ENCODE measurements at places on chromosomes 1 and 21. TPM values are rescaled to one million over a fixed set of nuclear protein-coding genes. Genes with fewer than 3 reads are reported as not detected.

- H3K4me3 ChIP-seq = no peak overlapping the region
- no peaks in the 10 kb centered on the region for H3K36me3 ChIP-seq
- no peak overlapping the region for H3K27ac ChIP-seq
- peaks cover 19% of the 10 kb centered on the region for H3K27me3 ChIP-seq
- DNase-seq = no peak
- H3K4me1 ChIP-seq = no peaks in the 10 kb centered on the region
Observed at GRCh38 chr1:7089497-7089896, 304.2 kb downstream of the CAMTA1 start.

- DNase-seq = no peak
- H3K4me1 ChIP-seq = peaks cover 18% of the 10 kb centered on the region
- H3K27ac ChIP-seq = no peak overlapping the region
- no peaks in the 10 kb centered on the region for H3K27me3 ChIP-seq
Observed at GRCh38 chr1:64624808-64625207, 120.1 kb upstream of the RAVER2 start.

GRCh38 chr1:3266870-3267549, 187.5 kb upstream of the ARHGEF16 start:
- no peak overlapping the region for H3K4me3 ChIP-seq
- H3K36me3 ChIP-seq = no peaks in the 10 kb centered on the region
- H3K27me3 ChIP-seq = peaks cover 48% of the 10 kb centered on the region

DNA sequence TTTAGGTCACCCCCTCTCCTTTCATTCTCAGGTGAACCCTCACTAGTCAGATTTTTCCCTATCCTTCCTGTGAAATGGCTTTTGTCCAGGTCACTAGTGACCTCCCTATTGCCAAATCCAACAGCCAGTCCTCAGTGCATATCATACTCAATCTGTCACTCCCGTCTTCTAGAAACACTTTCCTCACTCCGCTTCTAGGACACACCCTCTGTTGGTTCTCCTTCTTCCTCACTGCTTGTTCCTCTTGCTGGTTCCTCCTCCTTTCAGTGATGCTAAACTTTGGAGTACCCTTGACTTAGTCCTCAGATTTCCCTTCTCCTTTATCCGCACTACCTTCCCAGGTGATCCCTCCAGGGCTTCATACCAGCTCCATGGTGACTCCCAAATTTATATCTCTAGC, 94.3 kb downstream of the RNF220 start:
- peaks cover 24% of the 10 kb centered on the region for H3K27me3 ChIP-seq
- DNase-seq = no peak
- no peaks in the 10 kb centered on the region for H3K36me3 ChIP-seq
- no peak overlapping the region for H3K4me3 ChIP-seq

DNA sequence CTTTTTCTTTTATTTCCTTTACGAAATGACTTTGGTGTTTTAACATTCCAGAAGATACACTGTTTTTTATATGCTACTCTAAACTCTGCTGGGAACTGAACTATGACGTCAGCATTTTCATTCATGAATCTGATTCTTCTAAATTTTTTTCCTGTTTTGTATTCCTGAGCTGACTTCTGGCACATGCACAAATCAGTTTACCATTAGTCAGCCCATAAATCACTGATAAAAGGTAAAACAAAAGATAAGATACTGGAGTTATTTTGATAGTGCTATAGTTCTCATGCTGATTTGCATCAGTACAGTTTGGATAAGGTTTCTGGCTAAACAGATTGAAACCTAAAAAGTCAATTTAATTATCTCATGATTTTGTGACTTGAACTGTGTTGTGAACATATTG, 10.4 kb downstream of the CAMTA1 start:
- no peaks in the 10 kb centered on the region for H3K36me3 ChIP-seq
- no peak overlapping the region for H3K27ac ChIP-seq
- no peaks in the 10 kb centered on the region for H3K27me3 ChIP-seq
- H3K4me3 ChIP-seq = no peak overlapping the region

DNA sequence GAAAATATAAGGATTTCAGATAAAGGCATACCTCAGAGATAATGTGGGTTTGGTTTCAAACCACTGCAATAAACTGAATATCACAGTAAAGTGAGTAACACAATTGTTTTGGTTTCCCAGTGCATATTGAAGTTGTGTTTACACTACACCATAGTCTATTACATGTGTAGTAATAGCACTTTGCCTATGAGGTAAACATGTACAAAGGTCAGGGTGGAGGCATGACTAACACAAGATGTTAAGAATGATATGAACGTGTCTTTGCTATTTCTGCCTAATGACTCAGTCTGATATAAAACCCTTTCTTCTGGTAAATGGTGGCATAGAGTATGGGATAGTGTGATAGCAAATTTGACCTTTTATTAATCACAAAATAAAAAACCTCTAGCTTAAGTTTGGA, 621.5 kb upstream of the ADGRL2 start:
- H3K4me3 ChIP-seq = no peak overlapping the region
- peaks cover 5% of the 10 kb centered on the region for H3K36me3 ChIP-seq
- H3K4me1 ChIP-seq = no peaks in the 10 kb centered on the region

DNA sequence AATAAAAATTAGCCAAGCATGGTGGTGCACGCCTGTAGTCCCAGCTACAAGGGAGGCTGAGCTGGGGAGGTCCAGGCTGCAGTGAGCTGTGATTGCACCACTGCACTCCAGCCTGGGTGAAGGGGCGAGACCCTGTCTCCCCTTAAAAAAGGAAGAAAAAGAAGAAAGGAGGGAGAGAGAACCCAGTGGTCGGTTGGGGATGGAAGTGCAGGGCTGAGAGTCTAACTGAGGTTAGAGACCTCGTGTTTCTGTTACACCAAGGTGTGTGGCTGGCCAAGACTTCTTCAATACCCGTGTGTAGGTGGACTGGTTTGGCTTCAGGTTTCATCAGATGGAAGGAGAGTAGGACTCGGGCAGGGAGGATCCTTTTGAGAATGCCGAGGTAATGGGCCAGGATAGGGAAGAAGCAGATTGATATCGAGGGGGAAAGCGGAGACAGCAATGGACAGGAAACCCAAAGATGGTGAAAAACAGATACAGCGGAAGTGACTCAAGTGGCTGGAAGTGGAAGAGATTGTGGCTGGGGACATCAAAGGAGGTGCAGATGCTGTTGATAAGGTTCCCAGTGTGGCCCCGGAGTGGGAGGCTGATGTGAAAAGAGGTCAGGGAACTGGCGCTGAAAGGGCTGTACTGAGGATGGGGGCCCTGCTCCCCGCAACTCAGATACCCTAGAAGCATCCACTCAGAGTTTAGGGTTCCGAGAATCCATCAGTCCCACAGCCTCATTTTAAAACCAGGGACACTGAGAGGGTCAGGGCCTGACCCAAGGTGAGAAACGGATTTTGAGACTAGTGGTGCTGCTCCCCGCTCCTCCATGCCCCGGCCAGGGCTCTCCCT, 681 bp upstream of the UBXN10 start:
- peaks cover 24% of the 10 kb centered on the region for H3K27me3 ChIP-seq
- H3K4me1 ChIP-seq = peaks cover 12% of the 10 kb centered on the region
- DNase-seq = no peak
- peak overlapping the region; percentile 35 for H3K27ac ChIP-seq

DNA sequence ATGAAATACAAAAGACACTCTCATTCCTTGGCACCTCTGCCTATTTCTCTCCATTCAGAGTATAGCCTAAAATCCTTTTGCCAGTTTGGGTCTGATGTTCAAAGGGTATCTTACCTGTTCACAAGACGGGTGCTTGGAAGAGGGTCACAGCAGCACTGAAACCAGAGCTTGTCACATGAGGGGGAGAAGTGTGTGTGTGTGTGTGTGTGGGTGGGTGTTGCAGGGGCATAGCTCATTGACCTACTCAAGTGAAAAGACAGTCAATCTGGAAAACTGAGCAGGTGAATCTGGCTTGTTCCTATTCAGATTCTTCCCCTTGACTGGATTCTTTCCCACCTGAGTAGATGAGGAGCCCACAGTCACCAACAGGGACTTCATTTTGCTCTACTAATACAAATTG, 63.9 kb downstream of the KCTD3 start:
- H3K27me3 ChIP-seq = no peaks in the 10 kb centered on the region
- H3K4me1 ChIP-seq = no peaks in the 10 kb centered on the region
- no peak for DNase-seq

DNA sequence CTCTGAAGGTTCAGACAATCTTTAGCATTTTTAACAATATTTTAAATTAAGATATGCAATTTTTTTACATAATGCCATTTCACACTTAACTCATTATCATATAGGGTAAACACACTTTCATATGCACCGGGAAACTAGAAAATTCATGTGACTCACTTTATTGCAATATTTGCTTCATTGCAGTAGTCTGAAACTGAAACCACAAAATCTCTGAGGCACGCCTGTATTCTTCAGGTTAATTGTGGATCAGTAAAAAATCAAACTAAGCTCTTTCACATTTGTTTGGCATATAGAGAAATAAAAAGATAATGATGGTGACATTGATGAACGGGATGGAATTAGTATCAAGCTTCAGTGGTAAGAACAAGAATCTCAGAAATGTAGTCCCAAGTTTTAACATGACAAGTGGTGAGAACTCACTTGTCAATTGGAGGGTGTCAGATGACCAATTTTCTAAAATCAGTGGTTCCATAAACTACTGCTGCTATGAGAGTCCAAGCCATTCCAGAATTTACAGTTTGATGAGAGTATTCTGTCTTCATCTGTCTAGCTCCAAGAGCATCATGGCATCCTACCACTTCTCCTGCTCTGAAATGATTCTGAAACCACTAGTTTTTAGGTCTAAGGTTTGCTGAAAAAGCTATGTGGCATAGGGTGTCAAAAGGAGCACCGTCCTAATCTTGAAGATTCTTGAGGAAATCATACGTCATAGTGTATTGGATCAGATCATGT, 281.0 kb downstream of the PTPRC start:
- no peak overlapping the region for H3K27ac ChIP-seq
- H3K27me3 ChIP-seq = no peaks in the 10 kb centered on the region
- DNase-seq = no peak
- H3K4me3 ChIP-seq = no peak overlapping the region

DNA sequence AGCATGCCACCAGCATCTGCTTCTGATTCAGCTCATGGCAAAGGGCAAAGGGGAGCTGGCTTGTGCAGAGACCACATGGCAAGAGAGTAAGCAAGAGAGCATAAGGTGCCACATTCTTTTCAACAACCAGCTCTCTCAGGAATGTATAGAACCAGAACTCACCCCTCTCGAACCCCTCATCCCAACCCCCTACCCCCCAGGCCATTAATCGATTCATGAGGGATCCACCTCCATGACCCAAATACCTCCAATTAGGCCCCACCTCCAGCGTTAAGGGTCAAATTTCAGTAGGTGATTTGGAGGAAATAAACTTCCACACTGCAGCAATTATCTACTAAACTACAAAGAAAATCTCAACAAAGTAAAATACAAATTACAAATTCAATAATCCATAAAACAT, 32.2 kb upstream of the LRRC7 start:
- no peak overlapping the region for H3K27ac ChIP-seq
- no peak for DNase-seq
- H3K4me3 ChIP-seq = no peak overlapping the region
- H3K4me1 ChIP-seq = no peaks in the 10 kb centered on the region

GRCh38 chr1:212752252-212752933, 39.2 kb downstream of the NSL1 start:
- peaks cover 3% of the 10 kb centered on the region for H3K36me3 ChIP-seq
- peaks cover 8% of the 10 kb centered on the region for H3K4me1 ChIP-seq
- no peak overlapping the region for H3K27ac ChIP-seq
- H3K4me3 ChIP-seq = no peak overlapping the region

GRCh38 chr1:234613128-234613875, 3.3 kb upstream of the IRF2BP2 start:
- DNase-seq = no peak
- H3K36me3 ChIP-seq = no peaks in the 10 kb centered on the region
- H3K27me3 ChIP-seq = peaks cover 3% of the 10 kb centered on the region
- peaks cover 52% of the 10 kb centered on the region for H3K4me1 ChIP-seq
- no peak overlapping the region for H3K27ac ChIP-seq

- H3K27ac ChIP-seq = no peak overlapping the region
- H3K4me1 ChIP-seq = peaks cover 4% of the 10 kb centered on the region
- DNase-seq = no peak
- H3K27me3 ChIP-seq = no peaks in the 10 kb centered on the region
- H3K36me3 ChIP-seq = no peaks in the 10 kb centered on the region
- no peak overlapping the region for H3K4me3 ChIP-seq
Observed at GRCh38 chr1:193753038-193753756, 566.8 kb upstream of the B3GALT2 start.

GRCh38 chr1:202958544-202959275, 598 bp upstream of the ADIPOR1 start:
- peak overlapping the region; percentile 87 for H3K4me3 ChIP-seq
- H3K4me1 ChIP-seq = peaks cover 21% of the 10 kb centered on the region
- no peaks in the 10 kb centered on the region for H3K36me3 ChIP-seq
- DNase-seq = no peak
- no peaks in the 10 kb centered on the region for H3K27me3 ChIP-seq

GRCh38 chr1:175725684-175726083, 17.7 kb downstream of the TNR start:
- no peak overlapping the region for H3K4me3 ChIP-seq
- H3K36me3 ChIP-seq = no peaks in the 10 kb centered on the region
- peak; percentile 56 for DNase-seq
- H3K27ac ChIP-seq = no peak overlapping the region
- H3K4me1 ChIP-seq = no peaks in the 10 kb centered on the region

- peaks cover 2% of the 10 kb centered on the region for H3K27me3 ChIP-seq
- no peaks in the 10 kb centered on the region for H3K36me3 ChIP-seq
- H3K4me3 ChIP-seq = no peak overlapping the region
- no peak overlapping the region for H3K27ac ChIP-seq
Observed at GRCh38 chr1:19564366-19564765, 79.0 kb upstream of the CAPZB start.

- no peaks in the 10 kb centered on the region for H3K36me3 ChIP-seq
- no peaks in the 10 kb centered on the region for H3K4me1 ChIP-seq
- H3K27me3 ChIP-seq = peaks cover 25% of the 10 kb centered on the region
- no peak overlapping the region for H3K4me3 ChIP-seq
- H3K27ac ChIP-seq = no peak overlapping the region
Observed at GRCh38 chr1:153359241-153359640, 1.6 kb downstream of the S100A9 start.

Gene S100A7
- not detected for total RNA-seq

Gene NOL9
- 52.4 TPM for total RNA-seq

Data from neural crest cell (in vitro differentiated cells).